HL-60 (cell line): ENCODE measurements at places on chromosomes 12 and 14.

DNA sequence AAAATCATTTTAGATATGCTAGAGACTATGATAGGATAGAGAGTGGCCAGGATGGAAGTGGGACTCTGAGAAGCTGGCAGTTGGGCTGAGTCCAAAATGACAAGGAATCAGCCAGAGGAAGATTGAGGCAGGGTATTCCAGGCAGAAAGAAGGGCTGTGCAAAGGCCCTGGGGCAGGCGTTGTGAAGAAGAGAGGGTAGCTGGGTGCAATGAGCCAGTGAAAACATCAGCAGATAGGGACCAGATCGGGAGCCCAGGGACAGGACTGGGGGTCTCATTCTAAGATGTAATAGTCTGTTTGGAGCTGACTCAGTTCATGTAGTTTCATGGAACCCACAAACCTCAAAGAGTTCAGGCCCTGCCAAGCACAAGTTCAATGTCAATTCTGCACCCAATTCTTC lies 126.6 kb downstream of the KSR2 start:
- no peak for DNase-seq

- no peak for DNase-seq
These were observed 1.8 kb upstream of the MED6 start for GRCh38 chr14:70602254-70602653.

GRCh38 chr12:115466076-115466475 lies 782.1 kb upstream of the TBX3 start:
- DNase-seq = no peak

DNA sequence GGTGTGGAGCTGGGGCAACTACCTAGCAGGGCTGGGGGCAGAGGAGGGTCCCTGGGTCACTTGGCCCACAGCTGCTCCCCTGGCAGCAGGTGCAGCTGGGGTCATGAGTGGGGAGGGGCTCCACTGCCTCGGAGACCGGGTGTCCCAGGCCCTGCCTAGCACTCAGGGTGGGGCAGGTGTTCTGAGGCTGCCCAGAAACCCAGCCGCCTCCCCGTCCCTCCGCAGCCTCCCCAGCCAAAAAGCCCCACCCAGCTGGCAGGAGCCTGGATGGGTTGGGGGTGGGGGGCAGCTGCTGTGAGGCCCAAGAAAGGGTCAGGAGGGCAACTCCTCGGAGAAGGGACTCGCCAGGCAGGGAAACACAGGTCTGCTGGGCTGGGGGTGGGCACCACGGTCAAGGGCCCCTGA lies 11.2 kb downstream of the AHNAK2 start:
- no peak for DNase-seq

- no peak for DNase-seq
These were observed 181.0 kb downstream of the ADGRD1 start for GRCh38 chr12:131134523-131135310.

DNA sequence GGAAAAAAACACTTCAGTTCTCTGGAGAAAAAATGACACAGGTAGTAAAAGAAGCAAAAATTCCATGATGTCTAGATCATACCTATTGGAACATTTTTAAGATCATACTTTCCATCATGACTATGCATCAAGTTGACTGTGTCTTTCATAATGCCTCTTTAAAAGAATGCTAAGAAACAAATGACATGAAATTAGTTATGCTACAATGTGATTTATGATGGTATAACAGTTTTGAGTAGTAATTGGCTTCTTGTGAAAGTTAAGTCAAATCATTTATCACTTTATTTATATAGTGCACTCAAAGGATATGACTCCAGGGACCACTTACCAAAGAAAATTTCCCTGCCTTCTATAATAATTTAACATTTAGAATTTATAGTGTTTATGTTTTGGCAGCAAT lies 28.5 kb downstream of the RASSF9 start:
- no peak for DNase-seq

- no peak for DNase-seq
These were observed 104.6 kb downstream of the EFCAB11 start for GRCh38 chr14:89849931-89850330.

DNA sequence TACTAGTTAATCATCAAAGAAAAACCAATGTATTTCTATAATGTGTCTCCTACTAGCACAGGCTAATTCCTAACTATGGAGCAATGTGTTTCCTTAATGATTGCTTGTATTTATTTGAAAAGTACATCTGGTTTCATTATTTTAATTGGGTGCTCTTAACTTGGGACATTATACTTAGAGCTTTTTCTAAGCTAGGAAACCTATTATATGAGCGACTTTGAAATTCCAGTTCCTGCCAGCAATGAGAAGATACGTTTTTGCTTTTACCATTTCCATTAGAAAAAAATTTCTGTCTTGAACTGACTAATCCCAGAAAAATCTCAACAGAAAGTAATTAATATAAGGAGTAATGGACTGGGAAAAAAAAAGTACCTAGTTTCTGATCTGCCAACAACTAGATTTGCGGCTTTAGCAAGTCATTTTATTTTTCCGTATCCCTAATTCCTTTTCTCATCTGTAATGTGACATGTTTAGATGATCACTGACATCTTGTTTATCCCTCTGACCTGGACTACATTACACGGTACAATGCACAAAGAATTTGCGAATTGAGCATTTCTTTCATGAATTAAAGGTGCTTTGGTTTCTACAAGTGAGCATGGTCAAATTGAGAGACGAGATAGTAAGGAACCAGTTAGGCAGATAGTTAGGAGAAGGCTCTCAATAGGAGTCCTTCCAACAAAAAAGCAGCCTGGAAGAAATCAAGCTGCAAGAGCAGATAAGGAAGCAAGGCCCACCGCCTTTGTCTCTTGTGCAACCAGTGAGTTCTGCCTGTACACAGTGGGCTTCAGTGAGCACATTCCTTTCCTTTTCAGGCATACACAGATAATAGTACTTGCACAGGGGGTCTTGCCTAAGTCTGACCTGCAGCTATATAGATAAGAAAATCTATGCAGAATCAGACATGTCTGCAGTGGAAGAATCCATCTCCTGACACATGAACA lies 1765.0 kb upstream of the FLRT2 start:
- DNase-seq = no peak

DNA sequence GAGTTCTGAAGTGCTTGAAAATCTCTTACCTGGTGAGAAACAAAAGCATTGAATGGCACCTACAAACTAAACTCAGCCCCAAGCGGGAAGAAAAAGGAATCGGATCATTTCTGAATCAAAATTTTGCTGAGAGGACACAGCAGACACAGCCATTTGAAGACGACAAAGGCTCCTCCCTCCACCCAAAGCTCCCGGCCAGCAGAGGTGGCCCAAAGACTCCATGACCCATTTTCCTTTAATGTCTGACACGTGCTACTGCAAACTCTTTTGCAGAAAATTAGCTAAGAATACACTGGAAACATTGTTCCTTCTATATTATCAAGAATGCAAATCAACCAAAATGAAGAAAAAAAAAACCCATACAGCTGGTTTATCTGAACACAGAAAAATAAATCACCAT lies 85.9 kb upstream of the FOXN3 start:
- no peak for DNase-seq

DNA sequence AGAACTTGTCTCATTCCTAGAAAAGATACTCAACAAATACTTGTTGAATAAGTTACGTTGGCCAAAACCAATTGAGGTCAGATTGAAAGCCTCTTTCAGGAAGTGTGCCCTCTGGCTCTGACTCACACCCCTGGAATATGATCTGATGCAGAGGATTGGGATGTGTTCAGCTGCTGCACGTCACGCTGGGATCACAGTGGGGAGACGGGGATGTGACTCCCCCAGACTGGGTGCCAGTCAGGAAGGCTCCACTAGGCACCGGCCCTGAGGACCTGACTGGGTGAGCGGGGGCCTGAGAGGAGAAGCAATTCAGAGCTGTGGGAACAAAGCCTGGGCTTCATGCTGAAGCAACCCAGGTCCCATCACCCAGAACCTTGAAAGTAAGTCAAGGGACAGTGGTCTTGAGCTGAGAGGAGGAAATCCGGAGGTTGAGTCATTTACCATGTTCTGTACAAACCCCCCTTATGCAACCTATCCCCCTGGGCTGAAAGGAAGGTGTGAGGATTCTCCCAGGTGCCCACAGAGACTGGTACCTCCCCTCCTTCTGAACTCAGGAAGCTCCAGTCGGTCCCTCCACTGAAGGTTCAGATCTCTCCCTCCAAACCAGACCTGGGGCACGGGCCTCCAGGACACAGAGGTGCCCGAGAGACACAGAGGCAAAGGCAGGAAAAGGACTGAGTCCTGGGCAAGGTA lies 3.9 kb downstream of the CEBPE start:
- peak; percentile 81 for DNase-seq

DNA sequence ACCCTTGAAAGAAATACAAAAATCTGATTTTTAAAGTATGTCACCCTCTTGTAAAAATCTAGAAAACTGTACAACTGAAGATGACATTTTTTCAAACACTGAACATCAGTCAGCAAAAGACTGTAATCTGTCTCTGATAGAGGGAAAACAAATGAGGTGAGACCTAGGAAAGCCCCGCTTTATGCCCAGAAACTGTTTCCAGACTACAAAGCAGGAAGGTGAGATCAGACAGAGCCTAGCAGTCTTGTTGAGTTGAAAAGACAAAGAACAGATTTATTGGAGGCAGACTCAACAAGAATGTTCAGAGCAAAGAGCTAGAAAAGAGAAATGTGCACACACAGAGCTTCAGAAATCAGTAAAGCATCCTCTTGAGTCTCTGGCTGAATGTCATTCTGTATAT lies 873.6 kb downstream of the LRFN5 start:
- DNase-seq = no peak

DNA sequence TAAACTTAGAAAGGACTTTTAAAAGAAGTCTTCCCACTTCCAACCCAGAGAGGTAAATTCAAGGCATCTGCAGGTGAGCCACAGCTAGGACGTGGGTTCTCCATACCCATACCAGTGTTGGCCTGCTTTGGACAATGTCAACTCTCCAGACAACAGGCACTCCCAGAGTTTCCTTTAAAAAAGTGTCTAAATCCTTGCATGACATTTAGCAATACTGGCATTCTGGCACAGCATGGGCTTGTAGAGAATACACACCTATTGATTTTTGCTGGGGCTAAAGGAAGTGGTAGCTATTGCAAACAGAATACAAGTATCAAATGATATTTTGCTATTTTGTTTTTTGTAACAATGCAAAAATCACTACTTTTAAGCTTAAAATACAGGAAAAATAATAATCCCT lies 25.8 kb upstream of the DICER1 start:
- DNase-seq = no peak

DNA sequence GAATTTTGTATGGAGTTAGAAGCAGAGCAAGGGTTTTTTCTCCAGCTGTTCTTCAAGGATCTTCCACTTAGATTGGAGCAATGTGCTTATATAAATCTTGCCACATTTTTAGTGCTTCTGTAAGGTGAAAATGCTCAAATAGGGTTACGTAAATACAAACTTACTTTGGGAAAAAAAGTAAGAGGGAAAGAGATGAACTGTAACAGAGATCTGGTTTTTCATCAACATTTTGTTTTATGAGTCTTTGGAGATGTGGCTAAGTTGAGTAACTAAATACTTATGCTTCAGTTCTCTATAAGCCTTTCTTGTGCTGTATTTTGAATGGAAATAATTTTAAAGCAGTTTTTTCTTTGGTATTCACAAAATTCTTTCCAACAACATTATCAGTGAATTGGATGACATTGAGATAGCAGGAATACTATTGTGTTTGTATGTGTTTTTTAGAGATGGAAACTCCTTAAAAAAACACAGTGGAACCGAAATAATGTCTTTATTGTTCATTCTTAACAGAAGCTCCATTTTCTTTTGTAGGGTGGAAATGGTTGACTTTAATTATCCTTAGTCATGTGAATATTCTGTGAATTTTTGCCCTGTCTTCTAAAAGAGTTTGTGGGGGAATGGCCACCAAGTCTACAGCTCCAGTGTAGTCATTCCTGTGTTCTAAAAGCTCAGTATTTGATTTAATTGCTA lies 45.7 kb downstream of the NPAS3 start:
- no peak for DNase-seq

GRCh38 chr12:88057994-88058718 lies 29.0 kb upstream of the C12orf50 start:
- no peak for DNase-seq

DNA sequence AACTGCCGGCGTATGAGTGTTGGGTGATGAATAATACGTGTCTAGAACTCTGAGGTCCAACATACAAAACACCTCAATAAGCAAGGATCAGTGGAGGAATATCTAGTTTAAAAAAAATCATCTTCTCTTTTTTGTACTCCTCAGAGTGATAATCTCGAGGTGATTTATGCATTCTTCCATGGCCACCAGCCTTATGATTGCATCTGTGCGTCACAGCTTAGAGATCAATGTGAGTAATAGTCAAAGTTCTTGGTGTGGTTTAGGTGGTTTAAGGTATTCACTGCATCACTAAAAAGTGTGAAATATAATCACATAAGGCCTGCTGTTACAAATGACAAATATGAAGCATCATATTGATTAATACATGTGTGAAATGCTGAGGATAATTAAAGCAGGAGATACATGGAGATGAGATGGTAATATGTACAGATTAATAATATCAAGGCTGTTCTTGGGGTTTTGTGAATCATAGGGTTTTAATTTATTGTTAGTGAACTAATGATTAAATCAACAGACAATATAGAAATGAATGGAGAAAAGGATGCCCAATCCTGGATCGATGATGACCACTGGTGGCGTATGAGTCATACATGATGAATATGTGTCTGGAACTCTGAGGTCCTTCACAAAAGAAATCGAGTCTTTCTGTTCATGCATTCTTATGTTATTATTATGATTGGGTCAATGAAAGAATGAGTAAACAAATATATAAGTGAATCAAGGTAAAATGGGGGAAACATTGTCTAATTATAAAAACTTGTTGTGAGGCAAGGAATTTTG lies 68.8 kb upstream of the RTL1 start:
- no peak for DNase-seq

GRCh38 chr12:664779-665092 lies 1.5 kb upstream of the NINJ2 start:
- no peak for DNase-seq

GRCh38 chr14:76882651-76883050 lies 56.4 kb downstream of the LRRC74A start:
- no peak for DNase-seq

- DNase-seq = no peak
These were observed 145.9 kb downstream of the PRKCH start for GRCh38 chr14:61467296-61467695.

GRCh38 chr14:31788340-31788739 lies 227.1 kb downstream of the NUBPL start:
- no peak for DNase-seq

GRCh38 chr12:29961231-29961630 lies 177.5 kb upstream of the TMTC1 start:
- DNase-seq = no peak

- no peak for DNase-seq
These were observed 769.8 kb downstream of the C12orf50 start for GRCh38 chr12:87259391-87259790.

- no peak for DNase-seq
These were observed 328.1 kb downstream of the BTG1 start for GRCh38 chr12:91817517-91817916.

- no peak for DNase-seq
These were observed 339.8 kb downstream of the PCNX1 start for GRCh38 chr14:71247106-71247505.

- no peak for DNase-seq
These were observed 1.4 kb downstream of the NFYB start for GRCh38 chr12:104136577-104136976.

DNA sequence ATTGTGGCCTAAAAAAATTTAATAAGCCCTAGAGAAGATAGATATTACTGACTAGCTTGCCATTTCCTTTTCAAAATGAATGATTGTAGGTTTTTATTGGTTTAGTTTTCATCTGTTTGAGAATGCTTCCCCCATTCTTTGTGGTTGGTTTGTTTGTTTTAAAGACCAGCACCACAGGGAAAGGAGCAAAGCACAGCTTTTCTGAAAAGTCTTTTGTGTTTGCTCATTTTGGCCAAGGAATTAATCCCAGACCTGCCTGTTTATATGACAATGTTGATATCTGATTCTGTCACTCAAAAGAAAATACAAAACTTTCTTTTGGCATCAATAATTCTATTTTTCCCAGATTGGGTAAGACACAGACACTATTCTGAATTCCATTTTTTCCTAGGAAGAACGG lies 312.5 kb upstream of the FLRT2 start:
- DNase-seq = no peak
